Stimulated activated CD4-positive, alpha-beta T cell treated with anti-CD3 and anti-CD28 coated beads, Interleukin-4, amount 100 ng/mL, for 24 hours (primary cell): ENCODE measurements at places on chromosomes 11 and 22.
A peak's percentile ranks its signal among the peaks of the same experiment; 100 is the strongest.

GRCh38 chr11:109865548-109866186 lies 227.5 kb upstream of the ZC3H12C start:
- DNase-seq, result no peak

DNA sequence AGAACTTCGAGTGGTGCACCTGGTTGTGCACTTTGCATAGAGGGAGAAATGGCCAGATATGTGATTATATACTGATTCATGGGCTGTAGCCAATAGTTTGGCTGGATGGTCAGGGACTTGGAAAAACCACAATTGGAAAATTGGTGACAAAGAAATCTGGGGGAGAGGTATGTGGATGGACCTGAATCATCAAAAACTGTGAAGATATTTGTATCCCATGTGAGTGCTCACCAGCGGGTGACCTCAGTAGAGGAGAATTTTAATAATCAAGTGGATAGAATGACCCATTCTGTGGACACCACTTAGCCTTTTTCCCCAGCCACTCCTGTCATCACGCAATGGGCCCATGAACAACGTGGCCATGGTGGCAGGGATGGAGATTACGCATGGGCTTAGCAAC lies 48.0 kb upstream of the NARS2 start:
- no peak for DNase-seq

DNA sequence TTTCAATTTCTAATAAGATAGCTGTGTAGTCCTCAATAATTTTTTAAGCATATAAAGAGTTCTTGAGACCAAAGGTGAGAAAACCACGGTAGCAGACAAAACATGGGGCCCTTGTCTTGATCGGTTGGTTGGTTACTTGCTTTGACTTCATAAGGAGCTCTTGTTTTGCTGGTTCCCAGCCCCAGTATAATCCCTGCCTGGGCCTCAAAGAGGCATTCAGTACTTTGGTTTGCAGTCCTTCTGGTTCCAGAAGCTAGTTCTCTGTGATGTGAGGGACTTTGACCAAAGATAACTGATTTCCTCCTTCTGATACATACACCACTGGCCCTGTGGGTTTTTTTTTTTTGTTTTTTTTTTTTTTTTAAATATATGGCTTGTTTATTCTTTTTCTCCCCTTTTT lies 17.1 kb downstream of the MARK2 start:
- DNase-seq, result no peak

- no peak for DNase-seq
Observed at GRCh38 chr11:114483929-114484328, 44.7 kb downstream of the REXO2 start.

DNA sequence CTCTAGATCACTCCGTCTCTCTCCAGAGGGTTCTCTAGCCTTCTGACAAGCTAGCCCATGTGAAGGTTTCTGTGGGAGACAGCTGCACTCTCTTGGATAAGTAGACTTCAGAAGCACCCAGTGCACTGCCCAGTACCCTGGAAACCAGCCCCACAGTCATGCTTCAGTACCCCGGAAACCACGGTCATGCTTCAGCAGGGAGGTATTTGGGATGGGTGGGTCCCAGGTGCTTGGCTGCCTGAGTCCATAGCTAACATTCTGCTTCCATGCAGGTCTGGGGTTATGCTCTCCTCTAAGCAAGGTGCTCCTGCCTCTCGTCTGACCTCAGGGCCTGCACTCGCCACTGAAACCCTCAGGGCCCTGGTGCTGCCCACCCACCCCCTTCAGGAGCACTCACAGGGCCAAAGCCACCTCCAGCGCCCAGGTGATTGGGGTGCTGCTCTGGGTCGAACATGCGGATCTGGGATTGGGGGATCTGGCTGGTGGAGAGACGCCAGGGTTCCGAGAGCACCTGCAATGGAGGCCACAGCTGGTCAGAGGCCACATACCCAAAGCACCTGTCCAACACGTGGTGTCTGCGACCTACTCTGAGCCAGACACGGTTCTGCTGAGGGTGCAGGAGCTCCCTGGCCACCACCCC lies 7.3 kb upstream of the SYCE3 start:
- no peak for DNase-seq

- no peak for DNase-seq
Observed at GRCh38 chr11:122977470-122978298, 4.0 kb downstream of the BSX start.

GRCh38 chr11:85685125-85685819 lies 723 bp downstream of the CCDC89 start:
- DNase-seq, result no peak

GRCh38 chr11:93512073-93512475 lies 31.1 kb downstream of the SMCO4 start:
- no peak for DNase-seq

GRCh38 chr11:94152678-94153065 lies 24.0 kb downstream of the PANX1 start:
- no peak for DNase-seq

DNA sequence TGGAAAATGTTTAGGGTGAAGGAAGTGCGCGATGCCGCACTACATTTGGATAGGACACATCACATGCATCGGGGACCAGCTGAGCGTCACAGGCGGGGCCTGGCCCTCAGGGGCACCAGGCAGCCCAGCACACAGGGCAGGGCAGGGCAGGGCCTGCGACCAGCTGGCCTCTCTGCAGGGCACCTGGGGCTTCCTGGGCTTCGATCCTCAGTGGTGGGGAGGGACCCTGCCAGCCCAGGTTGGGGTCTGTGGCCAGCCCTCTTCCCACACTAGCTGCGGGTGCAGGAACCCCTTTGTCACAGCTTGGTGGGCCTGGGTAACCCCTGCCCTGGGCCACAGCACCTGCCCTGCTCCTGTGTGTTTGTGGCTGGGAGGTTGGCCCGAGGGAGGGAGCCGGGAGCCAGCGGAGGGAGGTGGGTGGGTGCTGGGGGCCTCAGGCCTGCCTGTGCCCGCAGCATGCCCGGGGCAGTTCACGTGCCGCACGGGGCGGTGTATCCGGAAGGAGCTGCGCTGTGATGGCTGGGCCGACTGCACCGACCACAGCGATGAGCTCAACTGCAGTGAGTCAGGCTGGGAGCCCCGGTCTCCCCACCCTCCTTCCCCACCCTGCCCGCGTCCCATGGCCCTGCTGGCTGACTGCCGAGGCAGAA lies 37.9 kb downstream of the ST14 start:
- DNase-seq, result no peak

GRCh38 chr22:46175631-46176030 lies 25.3 kb downstream of the PPARA start:
- DNase-seq, result no peak

DNA sequence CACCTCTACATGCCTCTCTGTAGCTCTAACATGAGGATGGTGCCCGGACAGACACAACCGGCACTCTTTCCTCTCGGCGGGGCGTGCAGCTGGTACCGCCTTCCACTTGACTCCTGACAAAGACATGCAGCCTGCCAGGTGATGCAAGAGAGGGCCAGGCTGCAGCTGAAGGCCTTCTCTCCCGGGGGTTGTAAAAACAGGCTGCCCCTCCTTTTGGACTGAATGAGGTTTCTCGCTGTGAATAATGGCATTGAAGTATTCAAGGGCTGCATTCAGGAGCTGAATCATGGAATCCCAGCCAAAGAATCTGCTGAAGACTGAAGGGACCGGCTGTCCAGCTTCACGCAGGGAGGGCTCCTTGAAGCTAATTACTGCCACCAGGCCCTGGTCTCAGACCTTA lies 110.9 kb downstream of the GALNT18 start:
- no peak for DNase-seq

- DNase-seq, result no peak
Observed at GRCh38 chr11:75565221-75565814, 3.3 kb downstream of the SERPINH1 start.

DNA sequence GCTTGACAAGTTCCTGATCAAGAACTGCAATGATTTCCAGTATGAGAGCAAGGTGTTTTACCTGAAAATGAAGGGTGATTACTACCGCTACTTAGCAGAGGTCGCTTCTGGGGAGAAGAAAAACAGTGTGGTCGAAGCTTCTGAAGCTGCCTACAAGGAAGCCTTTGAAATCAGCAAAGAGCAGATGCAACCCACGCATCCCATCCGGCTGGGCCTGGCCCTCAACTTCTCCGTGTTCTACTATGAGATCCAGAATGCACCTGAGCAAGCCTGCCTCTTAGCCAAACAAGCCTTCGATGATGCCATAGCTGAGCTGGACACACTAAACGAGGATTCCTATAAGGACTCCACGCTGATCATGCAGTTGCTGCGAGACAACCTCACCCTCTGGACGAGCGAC lies 12.0 kb downstream of the YWHAH start:
- DNase-seq, result no peak

- DNase-seq, result no peak
Observed at GRCh38 chr11:59773083-59773440, 17.9 kb downstream of the STX3 start.

DNA sequence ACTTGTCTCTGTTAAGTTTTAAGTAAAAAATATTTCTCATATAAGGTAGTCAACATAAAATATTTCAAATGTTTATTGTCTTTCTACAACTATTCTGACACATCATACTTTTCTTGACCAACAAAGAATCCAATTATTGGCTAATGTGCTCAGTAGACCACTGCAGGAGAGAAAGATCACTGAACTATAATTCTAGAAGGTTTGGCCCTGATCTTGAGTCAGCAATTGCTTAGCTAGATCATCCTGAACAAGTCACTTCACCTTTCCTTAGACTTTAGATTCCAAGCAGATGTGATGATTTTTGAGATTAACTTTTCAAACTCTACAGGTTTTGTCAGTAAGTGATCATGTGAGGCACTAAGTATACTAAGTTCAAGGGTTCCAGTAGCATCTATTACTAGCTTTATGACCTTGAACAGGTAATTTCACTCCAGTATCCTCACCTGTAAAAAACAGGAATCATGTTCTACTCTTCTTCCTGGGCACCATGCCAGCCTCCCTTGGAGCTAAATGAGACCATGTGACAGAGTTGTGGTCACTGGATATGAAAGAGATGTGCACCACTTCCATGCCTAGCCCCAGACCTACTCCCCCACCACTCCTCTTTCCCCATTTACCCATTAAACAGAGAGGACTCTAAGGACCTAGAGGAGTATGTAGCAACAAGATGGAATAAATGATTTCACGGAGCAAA lies 17.3 kb downstream of the PGM2L1 start:
- no peak for DNase-seq

GRCh38 chr11:45921561-45922424 lies 663 bp upstream of the LARGE2 start:
- no peak for DNase-seq

GRCh38 chr11:48107188-48107704 lies 109.4 kb upstream of the OR4B1 start:
- peak; percentile 54 for DNase-seq

DNA sequence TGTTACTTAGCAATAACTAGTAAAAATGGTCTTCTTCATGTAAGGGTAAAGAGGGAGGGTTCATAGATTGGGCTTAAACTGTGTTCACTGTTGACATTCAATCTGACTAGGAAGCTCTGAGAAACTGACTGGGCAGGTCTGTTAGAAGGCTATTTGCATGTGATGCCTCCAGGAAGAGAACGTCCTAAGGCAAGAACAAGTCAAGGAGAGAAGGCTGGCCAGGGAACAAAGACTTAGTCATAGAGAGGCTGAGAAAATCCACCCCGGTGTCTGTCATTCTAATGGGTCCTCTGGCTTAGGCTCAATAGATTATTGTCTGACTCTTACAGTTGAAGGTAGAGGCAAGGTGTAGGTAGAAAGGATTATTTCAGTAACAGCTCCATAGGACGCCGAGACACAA lies 50.3 kb upstream of the CD44 start:
- DNase-seq, result no peak

DNA sequence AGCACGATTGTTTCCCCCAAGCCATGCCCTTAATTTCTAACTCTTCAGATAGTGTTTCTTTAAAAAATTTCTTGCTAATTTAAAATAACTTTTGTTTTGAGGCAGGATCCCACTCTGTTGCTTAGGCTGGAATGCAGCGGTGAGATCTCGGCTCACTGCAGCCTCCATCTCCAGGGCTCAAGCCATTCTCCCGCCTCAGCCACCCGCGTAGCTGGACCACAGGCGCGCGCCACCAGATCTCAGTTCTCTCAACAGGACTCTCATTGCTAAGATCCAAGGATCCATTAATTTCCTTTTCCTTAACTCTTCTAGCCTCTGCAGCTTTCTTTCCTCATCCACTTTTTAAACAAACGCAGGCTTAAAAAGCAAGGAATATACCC lies 327 bp upstream of the MED17 start:
- DNase-seq, result no peak

GRCh38 chr11:94151903-94152677 lies 23.4 kb downstream of the PANX1 start:
- peak; percentile 31 for DNase-seq

DNA sequence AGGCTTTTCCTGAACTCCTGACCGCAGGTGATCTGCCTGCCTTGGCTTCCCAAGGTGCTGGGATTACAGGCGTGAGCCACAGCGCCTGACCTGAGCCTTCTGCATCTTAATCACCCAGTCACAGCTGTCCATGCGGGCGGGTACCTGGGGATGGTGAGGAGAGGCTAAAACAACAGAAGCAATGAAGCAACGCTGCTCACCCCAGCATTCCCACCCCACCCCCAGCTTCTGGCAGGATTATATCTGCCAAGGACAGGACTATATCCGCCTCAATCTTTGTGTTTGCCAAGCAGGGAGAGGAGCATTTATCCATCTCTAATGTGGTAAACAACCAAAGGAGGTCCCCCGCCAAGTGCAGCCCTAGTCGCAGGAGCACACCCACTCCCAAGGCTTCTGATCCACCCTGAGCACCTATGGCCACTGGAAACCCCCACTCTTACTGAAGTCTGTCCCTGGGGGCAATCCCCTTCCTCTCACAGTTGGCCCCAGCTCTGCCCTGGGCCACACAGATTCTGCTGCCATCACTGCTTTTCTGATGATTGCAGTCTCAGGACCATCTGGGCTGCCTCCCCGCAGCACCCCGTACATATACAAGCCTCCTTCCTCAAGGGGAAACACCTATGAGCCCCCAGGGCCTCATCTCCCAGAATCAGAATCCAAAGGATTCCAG lies 8.8 kb upstream of the LGALS2 start:
- DNase-seq, result no peak
